GM12878 (cell line): ENCODE measurements at places on chromosomes 12 and 14.

DNA sequence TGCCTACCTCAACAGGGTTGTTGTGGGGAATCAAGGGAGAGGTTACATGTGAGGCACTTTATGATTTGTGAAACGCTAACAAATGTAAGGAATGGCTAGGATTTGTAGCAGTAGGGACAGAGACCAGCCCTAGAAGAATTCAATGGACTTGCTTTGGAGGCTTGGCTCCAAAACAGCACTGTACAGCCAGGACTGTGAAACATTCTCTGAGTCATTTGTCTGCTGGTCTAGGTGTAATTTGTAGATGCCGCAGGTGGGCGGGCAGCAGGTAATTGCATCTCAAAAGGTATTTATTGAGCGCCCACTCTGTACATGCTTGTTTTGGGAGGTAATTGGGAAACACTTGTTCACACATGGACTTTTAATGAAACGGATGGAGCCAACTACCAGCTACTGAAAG lies 11.4 kb downstream of the SLC7A8 start:
- no peak for DNase-seq

- no peak for DNase-seq
Measured at GRCh38 chr14:51806026-51807023, 54.1 kb upstream of the GNG2 start.

GRCh38 chr12:118446247-118446646 lies 69.9 kb downstream of the SUDS3 start:
- DNase-seq: no peak

DNA sequence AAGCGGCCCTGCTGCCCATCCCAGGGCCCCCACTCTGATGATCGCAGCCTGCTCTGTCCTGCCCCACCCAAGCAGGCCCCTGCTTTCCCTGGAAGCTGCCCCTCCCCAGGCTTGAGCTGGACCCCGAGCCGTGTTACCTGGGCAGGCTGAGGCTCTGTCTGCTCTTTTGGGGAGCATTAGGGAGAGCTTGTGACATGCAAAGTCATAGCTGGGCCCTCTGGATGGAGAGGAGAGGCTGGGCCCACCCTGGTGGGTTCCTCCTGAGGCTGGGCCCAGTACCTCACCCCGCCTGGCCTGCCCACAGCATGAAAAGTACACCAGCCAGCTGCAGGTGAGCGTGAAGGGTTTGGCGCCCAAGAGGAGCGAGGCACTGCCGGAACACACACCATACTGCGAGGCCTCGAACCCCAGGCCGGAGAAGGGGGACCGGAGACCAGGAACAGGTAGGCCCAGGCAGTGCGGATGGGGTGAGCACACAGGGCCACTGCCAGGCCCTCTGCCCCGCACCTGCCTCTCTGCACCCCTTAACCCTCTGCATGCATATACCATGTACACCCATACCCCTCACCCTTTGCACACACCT lies 15.0 kb downstream of the CEP170B start:
- DNase-seq: no peak

DNA sequence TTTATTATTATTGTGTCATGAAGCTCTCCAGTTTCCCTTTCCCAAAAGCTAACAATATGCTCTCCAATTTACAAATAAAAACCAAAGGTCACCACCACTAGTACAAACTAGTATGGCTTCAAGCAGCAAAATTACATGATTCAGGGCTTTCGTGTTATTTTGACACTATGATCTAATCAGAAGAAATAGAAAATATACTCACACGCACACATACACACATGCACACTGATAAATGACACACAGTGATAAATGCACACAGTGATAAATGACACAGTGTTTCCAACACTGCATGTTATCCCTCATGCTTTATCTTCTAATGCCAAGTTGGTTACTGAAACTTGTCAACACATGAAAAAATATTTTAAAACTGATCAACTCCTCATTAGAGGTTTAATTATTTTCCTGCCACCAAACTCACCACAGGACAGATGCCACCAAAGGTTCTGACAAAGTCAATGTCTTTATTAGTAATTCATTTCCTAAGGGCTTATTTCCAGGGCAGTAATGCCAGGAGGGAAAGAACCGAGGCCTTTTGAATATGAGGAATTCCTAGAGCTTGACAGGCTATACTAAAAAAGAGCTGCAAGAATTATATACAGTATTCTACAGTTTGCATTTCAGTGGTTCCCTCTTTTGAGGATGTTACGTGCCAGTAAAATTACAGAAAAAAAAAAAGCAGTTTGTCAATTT lies 82.4 kb downstream of the PPP2R5E start:
- DNase-seq: no peak

DNA sequence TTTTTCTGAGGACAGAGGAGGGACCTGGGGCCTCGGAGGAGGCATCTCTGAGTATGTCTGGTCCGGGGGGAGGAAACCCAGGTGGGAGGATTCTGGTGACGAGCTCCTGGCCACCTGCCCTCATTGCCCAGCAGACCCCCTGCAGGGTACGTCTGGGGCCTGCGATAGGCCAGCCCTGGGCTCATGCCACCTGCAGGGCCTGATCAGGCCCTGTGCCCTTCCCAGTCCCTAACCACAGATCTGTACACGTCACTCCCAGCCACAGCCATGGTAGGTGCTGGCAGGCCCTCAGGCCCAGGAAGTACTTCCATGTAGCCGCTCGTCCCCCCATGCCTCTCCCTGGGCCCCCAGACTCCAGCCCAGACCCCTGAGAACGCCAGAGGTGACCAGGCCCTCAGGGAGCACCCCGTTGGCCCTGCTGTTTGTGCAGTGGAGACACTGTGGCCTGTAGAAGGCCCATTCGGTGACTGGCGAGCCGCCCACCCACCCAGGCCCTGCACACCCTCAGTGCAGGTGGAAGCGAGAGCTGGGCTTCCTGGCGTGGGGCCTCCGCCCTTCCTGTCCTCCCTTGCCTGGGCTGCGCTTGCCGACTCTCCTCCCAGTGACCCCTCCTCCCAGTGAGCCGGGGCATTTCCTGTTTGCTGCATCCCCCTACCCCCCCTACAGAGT lies 5.7 kb downstream of the INF2 start:
- no peak for DNase-seq

- DNase-seq: no peak
Measured at GRCh38 chr14:90523961-90524875, 127.4 kb downstream of the CALM1 start.

GRCh38 chr12:71455028-71455737 lies 15.6 kb downstream of the LGR5 start:
- DNase-seq: no peak

DNA sequence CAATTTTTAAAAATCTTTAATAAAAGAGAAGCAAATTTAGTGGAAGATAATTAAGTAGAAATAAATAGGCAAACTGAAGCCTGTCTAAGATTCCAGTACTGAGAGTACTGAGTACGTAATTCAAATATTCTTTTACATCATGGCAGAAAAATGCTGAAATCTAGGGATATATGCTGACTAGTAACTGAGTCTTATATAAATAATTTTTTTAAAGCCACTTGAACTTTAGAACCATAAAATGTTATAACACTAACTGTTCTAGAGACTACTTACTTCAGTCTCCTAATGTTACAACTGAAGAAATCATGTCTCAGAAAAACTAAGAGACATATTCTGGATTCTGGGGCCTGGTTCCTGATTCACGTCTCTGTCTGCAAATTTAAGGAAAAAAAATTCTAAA lies 230.6 kb upstream of the PLEKHG7 start:
- no peak for DNase-seq

- DNase-seq: no peak
Measured at GRCh38 chr12:92302041-92302829, 156.6 kb upstream of the BTG1 start.

DNA sequence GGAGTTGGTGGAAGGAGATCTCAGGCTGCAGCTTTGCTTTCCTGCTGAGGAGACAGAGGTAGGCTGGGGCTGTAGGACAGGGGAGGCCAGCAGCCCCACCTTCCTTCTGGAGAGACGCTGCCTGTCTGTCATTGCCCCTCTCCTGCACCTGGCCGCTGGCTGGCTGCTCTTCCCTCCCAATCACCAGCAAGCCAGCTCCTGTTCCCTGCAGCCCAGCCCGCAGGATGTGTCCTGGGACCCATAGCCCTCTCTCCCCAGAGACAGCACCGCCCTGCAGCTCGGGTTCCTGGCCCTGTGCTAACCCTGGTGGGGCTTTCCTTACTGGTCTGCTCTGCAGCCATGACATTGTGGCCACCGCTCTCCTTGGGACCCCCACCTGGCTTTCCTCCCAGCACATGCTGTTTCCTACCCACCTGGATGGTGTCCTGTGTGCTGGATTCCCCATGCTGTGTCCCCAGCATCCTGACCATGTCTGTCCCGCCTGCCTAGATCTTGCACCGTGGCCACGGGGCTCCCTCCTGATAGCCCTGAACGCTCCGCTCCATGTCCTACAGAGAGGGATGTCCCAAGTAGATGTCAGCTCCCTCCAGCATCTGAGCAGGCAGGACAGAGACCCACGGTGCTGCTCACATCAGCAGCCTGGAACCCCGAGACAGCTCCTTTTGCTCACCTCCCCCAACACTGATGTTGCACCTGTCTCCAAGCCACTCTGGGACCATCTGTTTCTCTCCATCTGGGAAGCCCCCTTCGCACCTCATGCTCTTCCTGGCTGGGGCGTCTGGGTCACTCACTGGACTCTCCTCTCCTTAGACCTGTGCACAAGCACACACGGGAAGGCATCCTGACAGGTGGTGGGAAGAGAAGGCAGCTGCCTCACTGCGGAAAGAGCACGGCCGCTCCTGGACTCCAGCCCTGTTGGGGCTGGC lies 1.1 kb upstream of the MTA1 start:
- no peak for DNase-seq
